ENCODE measurements at places on chromosomes 2 and 18.

DNA sequence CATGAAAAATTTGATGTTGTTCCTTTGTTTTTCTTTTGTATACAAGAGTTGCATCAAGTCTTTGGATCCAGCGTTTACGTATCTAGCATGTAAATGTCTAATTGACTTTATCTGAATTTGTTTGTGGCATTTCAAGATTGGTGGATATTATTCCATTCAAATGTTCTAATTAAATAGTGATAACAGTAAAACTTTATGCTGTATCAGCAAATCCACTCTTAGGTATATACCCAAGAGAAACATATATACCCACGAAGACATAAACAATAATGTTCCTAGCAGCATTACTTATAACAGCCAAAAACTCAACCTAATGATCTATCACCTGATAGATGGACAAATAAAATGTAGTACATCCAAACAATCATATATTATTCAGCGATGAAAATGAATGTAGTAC, 579.4 kb upstream of the LRATD1 start:
- no peak for DNase-seq

DNA sequence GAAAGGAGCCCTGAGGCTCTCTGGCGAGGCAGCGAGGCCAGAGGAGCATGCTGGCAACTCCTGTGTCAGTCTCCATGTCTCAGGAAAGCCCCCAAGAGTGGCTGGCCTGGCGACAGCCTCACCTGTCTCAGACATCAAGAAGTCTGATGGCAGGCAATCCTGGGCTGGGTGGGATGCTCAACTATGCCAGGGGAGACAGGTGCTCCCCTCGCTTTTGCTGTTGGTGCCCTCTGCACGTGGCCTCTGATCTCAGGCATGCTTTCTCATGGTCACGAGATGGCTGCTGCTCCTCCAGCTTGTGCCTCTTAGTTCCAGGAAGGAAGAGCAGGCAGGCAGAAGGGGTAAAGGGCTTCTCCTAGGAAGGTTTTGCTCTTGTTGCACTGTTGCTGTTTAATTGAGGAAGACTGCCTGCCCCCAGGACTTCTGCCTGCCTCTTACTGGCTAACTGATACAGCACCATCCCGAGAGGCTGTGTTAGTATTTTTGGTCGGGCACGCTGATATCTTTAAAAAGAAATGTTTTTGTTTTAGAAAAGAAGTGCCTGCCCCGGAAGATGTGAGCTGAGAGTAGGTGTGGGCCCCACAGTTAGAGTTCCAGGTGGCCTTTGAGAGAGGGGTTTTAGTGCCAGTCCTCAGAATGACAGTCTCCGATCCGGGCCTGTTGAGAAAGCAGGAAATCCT, 344.8 kb upstream of the HS6ST1 start:
- DNase-seq = no peak

DNA sequence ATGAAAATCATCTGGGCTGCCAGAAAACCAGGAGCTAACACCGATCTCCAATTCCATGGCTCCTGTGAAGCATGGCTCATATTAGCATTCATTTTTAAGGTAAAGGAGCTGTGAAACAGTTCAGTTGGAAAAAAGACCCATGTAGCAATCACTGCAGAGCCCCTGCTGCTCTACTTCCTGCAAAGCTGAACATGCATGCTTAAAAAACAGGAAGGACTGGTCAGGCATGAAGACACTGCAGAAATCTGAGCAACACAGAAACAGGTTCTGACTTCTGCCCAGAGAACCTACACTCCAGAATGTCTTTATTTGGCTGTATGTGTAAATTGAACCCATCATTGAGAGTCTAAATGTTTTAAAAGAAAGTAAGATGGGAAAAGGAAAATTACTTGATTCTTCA, 950.6 kb downstream of the DCDC2C start:
- no peak for DNase-seq

DNA sequence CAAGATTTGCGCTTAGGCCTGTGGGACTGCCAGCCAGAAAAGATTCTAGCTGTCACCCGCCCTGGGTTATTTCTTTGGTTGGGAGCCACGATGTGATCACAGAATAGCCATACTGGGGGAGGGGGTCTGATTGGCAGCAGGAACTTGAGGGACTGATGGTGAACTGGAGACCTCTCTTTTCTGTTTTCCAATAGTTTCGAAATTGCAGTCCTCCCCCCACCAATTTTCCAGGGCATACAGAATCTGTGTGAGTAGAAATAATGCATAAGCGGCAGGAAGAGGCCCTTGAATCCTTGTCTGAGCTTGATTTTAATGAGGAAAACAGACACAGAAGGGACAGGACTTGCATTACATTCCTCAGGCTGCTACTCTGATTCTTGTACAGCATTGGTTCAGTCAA, 2.2 kb upstream of the POLR2D start:
- DNase-seq = no peak

GRCh38 chr2:9613291-9613690, 17.5 kb downstream of the YWHAQ start:
- no peak for DNase-seq

- no peak for DNase-seq
These were observed 103.4 kb downstream of the HDAC4 start for GRCh38 chr2:239297142-239298004.

GRCh38 chr2:187215532-187216240, 232.4 kb downstream of the CALCRL start:
- DNase-seq = no peak

- DNase-seq = no peak
These were observed 5.4 kb downstream of the NEB start for GRCh38 chr2:151728804-151729414.

DNA sequence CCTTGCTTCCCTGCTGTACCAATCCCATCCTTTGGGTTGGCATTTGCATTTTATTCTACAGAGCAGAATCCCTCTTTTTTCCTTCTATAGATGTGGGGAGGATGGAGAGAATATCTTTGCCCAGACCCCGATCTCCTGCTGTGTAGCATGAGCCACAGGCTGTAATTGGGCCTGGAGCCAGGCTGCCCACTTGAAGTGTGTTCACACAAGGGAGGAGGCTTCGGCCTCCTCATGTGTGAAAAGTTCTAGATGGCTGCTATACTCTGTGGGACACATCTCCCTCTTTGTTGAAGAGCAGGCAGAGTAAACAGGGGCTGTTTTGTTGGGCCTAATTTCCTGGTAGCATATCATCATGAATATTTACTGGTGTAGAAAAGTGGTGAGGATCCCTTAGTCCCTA, 126.3 kb downstream of the XRCC5 start:
- DNase-seq = no peak

- DNase-seq = no peak
These were observed 382.9 kb downstream of the DSEL start for GRCh38 chr18:67133669-67134068.

DNA sequence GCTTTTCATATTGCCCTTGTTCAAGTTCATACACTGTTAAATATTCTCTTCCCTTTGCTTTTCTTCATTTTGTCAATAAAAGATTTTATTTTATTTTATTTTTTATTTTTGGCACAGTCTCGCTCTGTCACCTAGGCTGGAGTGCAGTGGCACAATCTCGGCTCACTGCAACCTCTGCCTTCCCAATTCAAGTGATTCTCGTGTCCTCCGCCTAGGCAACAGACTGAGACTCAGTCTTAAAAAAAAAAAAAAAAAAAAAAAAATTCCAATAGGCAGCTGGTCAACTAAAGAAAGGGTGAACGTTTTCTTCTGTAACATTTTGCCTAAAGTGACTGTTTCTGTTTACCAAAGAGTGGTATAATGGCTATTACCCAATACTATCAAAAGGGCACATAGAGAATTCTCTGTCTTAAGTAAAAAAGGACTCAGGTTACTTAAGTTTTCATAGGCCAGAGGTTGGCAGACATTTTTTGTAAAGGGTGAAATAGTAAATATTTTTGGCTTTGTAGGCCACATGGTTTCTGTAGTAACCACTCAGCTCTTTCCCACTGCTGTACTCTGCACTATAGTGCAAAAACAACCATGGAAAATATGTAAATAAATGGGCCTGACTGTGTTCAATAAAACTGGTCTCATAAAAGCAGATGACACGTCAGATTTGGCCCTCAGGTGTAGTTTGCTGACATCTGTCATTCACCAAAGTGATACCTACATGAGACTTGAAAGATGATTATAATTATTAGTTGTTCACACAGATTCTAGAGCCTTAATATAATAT, 113.4 kb downstream of the MIB1 start:
- no peak for DNase-seq

- DNase-seq = no peak
These were observed 208.7 kb downstream of the KCNE4 start for GRCh38 chr2:223260681-223261080.

- DNase-seq = no peak
These were observed 5.4 kb downstream of the CACNB4 start for GRCh38 chr2:152093464-152093863.

DNA sequence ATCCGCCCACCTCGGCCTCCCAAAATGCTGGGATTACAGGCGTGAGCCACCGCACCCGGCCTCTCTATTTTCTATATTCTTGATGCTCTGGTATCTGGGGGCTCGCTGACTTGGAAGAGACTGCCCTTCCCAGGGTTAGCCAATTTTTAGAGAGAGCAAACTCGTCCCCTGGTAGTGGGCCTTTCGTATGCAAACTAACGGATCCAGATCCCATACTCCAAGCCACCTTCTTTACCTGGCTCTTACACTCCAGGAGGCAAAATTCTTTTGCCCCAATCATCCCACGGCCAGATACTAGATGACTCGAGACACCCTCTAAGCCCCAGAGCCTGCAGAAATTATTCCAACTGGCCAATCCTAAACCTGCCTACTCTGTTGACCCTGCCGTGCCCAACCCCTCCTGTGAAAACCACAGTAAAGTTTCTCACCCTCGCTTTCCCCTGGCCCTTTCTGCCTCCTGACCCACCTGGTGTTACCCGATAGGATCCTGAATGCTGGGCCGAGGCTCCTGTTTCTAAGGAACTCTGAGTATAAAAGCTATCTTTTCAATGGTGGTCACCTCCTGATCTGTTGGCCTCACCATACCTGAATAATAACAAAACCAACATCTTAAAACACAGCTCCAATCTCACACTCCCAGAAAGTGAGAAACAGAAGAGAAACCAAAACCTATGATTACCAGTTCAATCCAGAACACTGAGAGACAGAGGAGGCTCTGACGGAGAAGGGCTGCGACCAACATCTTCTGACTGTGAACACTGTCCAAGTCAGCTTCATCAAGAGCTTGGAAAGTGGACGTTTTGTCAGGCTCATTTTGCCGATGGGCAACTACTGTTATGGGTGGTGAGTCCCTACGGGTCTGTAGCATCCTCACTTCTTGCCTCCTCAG, 57.6 kb upstream of the ZNF532 start:
- no peak for DNase-seq

DNA sequence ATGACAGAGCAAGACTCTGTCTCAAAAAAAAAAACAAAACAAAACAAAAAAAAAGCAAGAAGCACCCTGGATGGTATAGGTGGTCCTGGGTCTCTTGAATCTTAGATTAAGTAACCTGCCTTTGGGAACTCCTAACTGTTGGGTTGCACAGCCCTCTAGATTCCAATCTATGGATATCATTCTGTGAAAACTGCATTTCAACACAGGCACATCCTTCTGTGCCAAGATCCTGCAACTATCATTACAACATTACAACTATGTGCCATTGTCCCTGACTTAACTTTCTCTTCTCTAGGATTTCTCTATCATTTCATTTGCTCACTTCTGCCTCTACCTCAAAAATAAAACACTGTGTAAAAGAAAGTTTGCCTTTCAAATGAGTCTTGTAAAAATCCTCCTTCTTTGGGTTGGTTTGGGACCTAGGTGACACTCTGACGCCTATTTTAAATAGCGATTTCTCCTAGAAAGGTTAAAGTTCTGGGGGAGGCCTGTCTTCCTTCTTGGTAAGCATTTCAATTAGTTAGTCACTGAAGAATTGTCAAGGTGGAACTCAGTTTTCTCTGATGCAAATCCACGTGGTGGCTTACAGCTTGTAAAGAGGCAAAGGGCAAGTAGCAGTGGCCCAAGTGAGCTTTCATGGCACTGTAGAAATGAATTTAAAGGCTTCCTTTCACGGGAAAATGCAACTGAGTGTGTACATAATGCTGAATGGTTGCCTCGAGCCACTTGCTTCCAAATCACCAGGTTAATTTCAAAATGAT, 9.2 kb downstream of the LGALSL start:
- DNase-seq = no peak

GRCh38 chr2:98912957-98913915, 22.8 kb downstream of the CRACDL start:
- DNase-seq = no peak

DNA sequence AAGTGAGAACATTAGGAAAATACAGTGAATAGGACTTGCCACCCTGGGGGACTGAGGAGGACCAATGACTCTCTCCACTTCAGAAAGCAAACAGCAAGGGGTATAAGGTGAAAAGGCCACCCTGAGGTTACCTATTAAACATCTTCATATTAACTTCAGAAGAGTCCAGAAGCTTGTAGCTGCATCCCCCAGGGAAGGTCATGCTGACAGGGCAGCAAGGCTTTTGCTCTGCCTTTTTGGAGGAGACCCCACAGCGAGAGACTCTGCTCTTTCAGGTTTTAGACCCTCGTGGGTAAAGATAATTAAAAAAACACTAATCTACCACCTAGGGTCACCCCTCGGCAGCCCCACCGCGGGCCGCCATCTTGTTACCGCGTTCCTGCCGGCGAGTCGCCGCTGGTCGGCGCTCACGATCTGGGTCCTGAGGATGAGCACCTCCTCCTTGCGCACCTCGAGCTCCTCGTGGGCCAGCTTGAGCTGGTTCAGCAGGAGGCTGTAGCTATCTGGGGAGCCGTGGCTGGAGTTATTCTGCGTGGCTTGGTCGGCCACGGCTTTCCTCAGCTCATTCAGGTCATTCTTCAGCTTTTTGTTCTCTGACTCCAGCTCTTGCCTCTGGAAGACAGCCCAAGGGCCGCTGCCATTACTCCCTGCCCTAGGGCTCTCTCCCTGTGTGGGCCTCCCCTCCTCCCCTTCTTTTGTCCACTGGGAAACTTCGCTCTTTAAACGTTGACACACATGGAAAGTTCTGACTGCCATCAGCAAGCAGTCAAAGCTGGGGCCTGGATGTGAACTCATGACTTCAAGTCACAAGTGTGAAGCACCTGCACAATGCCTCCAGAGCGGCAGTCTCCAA, 50.7 kb upstream of the ACAA2 start:
- no peak for DNase-seq

- no peak for DNase-seq
These were observed 159.0 kb downstream of the ZNF516 start for GRCh38 chr18:76335859-76336640.

- DNase-seq = no peak
These were observed 19.5 kb upstream of the PUM2 start for GRCh38 chr2:20370191-20370590.

- no peak for DNase-seq
These were observed 283.6 kb downstream of the CYP26B1 start for GRCh38 chr2:71864085-71864484.
